ENCODE measurements at places on chromosomes 3 and 15.

DNA sequence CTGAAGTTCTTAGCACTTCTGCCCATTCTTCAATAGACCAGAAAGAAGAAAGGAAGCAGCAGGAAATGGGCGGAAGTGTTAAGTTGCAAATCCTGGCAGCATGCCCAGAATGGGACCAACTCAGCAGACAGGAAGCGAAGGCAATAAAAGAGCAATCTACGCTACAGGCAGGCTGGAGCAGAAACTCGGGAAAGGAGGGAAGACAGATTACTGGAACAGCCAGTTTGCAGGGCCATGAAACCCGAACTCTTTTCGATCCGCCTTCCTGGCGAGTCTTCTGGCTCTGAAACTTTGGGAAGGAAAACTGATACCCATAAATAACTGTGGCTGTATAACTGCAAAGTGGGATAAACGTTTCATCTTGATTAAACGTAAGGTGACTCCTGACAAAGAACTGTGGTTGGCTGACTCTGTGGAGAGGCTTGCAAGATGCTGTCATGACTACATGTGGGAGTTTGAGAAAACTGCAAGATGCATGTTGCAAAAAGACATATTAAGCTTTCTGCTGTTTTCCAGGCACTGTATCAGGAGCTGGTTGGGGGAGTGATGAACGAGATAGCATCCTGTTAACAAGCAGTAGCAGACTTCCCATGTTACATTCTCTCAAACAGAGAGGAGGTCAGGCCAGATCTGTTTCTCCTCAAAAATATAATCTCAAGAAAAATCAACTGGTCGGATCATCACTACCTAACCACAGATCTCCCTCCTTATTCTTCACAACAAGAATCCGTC lies 67.8 kb downstream of the FMN1 start:
- DNase-seq: peak; percentile 43

- no peak for DNase-seq
Observed at GRCh38 chr3:45950686-45951600, 7.7 kb downstream of the CXCR6 start.

DNA sequence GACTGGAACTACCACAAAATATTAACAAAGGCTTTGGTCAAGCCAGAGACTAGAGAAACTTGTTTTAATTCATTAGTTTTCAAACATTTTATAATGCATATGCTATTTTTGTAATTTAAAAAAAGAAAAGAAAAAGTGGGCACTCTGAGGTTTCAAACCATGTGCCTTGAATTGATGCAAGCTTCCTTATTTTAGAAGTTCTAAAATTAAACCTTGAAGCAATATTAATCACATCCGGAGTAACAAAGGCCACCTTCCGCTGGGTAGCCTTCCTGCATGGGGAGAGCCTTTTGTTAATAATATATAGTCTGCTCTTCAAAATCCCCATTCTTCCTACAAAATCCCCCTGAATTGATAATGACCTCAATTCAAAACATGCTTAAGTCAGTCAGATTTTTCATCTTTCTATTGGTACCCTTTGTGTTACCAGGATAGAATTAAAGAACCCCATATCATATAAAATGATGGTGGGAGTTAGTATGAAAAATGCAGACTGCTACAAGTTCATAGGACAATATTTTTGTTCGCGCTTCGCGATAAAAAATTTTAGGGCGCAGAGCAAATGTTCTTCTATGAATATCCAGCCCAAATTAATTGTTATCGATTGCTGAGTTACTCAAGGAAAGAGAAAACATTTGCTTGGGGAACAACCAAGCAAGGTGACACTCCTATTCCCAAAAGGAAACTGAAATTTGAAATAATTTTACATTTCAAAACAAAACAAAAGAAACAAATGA lies 30.6 kb downstream of the LDHAL6B start:
- no peak for DNase-seq

DNA sequence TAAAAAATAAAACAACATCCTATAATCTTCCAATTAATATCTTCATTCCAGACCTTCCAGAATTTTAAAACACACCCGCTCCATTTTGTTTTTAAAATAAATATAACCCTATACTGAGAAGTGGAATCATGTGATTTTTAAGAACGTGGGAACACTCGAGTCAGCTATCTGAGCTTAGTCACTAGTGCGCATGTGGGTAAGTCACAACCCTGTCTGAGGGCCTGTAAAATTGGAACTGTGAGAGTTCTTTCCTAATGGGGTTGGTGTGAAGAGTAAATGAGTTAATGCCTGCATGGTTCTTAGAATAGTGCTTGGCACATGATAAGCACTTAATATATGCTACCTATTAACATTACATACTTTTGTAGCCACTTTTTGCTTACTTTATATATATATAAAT lies 19.9 kb upstream of the POLR2M start:
- no peak for DNase-seq

DNA sequence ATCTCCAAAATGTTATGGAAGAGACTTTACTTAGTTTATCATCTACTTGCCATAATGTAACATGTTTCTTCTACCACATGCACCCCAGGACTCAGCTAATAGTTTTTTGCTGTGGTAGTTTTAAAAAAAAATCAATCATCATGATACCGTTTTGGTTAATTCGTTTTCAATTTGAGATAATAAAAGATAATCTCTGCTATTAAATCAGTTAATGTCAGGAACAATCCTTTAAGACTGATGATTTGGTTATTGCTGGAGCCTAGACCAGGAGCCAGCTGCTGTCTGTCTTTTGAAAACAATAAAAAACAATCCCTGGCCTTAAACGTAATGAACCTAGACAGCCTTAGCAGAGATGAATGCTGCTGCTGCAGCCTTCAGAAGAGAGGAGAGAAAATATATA lies 403.7 kb downstream of the OXSM start:
- no peak for DNase-seq

DNA sequence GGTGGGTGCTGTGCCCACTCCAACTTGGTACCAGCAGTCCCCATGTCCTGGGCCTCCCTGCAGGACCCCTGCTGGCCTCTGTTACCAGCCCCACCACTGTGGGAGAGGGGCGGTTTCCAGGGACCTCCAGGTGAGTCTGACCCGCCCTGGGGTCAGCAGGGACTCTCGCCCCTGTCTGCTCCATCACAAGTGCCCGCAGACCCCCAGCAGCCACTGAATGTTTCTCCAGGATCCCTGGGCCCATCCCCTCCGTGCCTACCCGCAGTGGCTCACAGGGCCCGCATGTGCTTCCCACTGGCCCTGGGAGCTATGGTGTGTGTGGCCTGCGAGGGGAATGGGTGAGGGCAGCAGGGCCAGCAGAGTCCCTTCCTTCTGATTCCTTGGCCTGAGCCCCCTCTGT lies 9.9 kb upstream of the RHO start:
- DNase-seq: no peak

- no peak for DNase-seq
Observed at GRCh38 chr3:156293566-156293965, 173.2 kb downstream of the KCNAB1 start.

- no peak for DNase-seq
Observed at GRCh38 chr15:101296418-101297405, 1.7 kb upstream of the SNRPA1 start.

DNA sequence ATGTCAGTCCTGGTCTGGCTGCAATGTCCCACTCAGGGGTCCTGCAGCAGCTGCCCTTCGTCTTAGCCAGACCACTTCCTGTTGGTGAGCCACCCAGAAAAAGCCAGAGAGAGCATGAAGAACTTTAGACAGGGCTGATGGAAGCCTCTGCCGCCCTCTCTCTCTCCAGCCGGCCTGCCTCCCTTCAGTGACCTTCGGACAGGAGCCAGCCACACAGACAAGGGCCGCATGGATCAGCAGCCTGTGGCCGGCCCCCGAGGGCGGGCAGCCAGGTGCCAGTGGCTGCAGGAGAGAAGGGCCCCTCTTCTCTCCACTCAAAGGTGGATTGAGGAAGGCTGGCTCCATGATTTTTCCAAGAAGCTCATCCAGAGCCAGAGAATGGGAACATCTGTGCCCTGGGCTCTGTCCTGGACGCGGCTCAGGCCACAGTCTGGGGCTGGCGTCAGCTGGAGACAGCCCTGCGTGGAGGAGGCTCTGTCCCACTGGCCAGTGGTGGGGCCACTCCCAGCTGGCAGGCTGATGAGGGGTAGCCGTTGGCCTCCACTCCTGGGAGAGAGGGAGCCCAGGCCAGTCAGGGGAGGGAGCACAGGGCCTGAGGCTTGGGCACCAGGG lies 42.9 kb downstream of the ISG20 start:
- no peak for DNase-seq

DNA sequence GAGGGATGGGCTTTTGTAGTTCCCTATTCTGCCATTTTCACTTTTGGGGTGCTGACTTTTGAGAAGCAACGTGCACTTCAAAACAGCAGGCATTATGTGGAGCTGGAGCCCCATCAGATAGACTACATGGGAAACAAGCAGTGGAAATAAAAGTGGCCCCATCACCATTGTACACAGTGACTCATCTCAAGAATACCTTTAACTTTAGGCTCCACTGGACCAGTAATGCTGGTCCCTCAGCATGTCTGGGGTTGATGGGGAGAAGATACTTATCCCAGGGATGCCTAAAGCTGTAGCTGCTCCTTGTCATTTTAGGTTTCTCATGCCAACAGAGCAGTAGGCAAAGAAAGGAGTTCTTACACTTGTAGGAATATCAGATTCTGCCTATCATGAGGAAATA lies 45.0 kb downstream of the LSM3 start:
- no peak for DNase-seq

DNA sequence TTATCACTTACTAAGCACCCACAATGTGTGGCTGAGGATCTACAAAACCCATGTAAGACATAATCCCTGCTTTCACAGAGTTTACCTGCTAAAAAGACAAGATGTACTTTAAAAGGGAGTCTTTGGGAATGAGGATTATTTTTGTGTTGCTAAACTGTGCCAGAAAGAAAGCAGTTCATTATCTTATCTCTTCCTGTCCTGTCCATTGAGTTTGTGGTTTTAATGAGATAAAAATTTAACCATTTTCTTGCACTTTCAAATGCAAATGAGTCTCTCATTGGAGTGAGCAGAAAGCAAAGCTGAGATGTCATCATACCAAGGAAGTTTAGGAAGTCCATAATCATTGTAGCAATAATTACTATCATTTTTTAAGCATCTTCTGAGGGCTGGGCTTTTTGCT lies 231.2 kb upstream of the ADAMTS9 start:
- no peak for DNase-seq

GRCh38 chr3:64163019-64163754 lies 62.1 kb downstream of the PRICKLE2 start:
- no peak for DNase-seq

DNA sequence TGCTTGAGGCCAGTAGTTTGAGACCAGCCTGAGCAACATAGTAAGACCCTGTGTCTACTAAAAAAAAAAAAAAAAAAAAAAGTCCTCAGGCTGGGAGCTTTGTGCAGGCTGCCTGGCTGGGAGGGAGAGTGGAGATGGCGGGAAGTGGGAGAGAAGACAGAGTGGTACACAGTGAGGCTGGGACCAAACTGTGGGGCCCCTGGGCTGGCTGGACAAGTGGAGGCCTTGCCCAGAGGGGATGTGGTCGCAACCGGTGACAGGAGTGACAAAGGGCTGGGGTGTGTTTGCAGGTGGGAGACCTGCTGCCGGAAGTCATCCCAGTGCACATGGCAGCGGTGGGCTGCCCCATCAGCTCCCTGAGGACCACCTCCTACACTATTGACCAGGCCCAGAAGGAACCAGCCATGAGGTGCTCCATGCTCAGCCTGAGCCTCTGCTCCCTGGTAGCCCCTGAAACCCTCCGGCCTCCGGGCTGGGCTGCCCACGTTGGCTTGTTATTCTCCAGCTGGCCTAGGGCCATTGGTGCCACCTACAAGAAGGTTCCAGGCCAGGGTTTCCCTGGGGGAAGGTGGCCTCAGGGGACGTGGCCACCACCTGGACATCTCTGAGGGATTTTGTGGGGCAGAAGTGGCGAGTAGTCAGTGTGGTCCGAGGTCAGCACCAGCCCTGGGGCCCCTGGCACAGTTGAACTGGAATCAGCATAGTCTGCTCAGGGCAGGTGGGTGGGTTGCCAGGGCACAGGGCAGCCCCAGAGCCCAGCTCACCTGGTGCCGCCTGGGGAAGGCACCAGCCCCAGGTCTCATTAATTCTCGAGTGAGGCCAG lies 22.7 kb downstream of the ACAA1 start:
- no peak for DNase-seq

- DNase-seq: no peak
Observed at GRCh38 chr3:53581671-53582070, 87.3 kb downstream of the CACNA1D start.

DNA sequence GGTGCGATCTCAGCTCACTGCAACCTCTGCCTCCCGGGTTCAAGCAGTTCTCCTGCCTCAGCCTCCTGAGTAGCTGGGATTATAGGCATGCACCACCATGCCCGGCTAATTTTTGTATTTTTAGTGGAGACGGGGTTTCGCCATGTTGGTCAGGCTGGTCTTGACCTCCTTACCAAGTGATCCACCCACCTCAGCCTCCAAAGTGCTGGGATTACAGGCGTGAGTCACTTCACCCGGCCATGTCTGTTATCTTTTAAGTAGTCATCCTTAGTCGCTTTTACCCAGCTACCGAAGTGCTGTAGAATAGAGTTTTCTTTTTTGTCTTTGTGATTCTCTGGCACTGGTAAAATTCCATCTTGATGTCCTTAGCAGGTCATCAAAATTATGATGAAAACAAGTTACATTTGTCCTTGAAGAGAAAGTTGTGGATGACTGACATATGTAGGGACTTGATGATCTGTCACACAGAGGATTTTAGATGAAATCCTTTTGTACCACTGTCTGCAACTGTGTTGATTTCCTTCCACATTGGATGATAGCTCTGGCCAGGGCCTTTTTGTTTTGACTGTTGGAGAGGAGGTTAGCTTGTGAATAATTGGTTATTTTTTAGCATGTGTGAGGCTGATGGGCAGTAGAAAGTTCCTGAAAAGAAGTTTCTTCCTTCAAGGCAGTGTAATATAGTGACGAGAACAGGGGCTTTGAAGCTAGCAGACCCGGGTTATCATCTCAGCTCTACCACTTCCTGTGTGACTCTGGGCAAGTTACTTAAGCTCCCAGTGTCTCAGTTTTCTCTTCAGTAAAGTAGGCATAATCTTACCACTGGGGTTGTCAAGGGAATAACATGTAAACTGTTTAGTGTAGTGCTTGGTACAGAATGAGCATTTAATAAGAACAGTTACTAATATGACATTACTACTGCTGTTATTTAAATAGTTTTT lies 18.8 kb downstream of the ATG7 start:
- no peak for DNase-seq

GRCh38 chr3:168539909-168540308 lies 444.2 kb upstream of the GOLIM4 start:
- DNase-seq: no peak

- no peak for DNase-seq
Observed at GRCh38 chr15:57541805-57542504, 49.7 kb upstream of the MYZAP start.

DNA sequence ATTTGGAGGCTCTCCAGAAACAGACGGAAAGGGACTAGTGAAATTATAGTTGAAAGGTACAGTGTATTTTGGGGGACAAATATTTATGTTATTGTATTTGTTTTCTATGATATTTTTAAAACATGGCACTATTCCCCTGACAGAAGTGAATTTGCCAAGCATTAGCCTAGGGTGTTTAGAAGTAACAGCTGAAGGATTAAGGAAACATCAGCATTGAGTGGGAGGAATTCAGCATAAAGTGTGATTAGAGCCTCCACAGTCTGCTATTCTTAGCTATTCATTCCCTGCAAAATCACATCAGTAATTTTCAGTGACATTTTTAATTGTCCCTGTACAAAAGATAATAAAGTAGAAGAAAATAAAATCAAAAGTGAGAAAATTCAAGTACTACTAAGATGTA lies 231.4 kb downstream of the ROBO2 start:
- no peak for DNase-seq

Measured in activated CD4-positive, alpha-beta T cell treated with anti-CD3 and anti-CD28 coated beads for 1 hour (primary cell).